A549 treated with ZK216348 at 1 μM for 4 hours (cell line): ENCODE measurements at places on chromosomes 3 and 15. TPM values are rescaled to one million over a fixed set of nuclear protein-coding genes. Genes with fewer than 3 reads are reported as not detected.

The PLSCR2 gene
- not detected in 5 replicates for total RNA-seq

The BAHD1 gene
- 9.1 to 12.4 TPM (median 11.5 TPM) in 5 replicates for total RNA-seq

The CHRD gene
- 0.07 to 0.42 TPM (median 0.15 TPM) in 5 replicates for total RNA-seq

The PLSCR1 gene
- 43.1 to 53.4 TPM (median 45.0 TPM) in 5 replicates for total RNA-seq

The IL5RA gene
- total RNA-seq: not detected in 5 replicates

The GOLGA6L4 gene
- 0.61 to 1.7 TPM (median 0.82 TPM) in 5 replicates for total RNA-seq

The LCTL gene
- total RNA-seq: not detected in 5 replicates

The GABPB1 gene
- 25.9 to 36.9 TPM (median 34.5 TPM) in 5 replicates for total RNA-seq

The IL17RB gene
- total RNA-seq: 0.48 to 1.2 TPM (median 0.87 TPM) in 5 replicates

The CLDN16 gene
- total RNA-seq: 0.07 to 0.34 TPM in 2 of 5 replicates, not detected in the others

The RTP3 gene
- total RNA-seq: not detected in 5 replicates

The PLSCR5 gene
- not detected in 5 replicates for total RNA-seq

The OSBPL10 gene
- total RNA-seq: 15.5 to 21.7 TPM (median 18.9 TPM) in 5 replicates

The SST gene
- not detected in 5 replicates for total RNA-seq

The SPESP1 gene
- total RNA-seq: not detected in 5 replicates

The XXYLT1 gene
- 9.7 to 13.5 TPM (median 13.2 TPM) in 5 replicates for total RNA-seq

The GATM gene
- total RNA-seq: 1.8 to 4.2 TPM (median 2.2 TPM) in 5 replicates

The TTLL13 gene
- 0.11 to 0.43 TPM (median 0.16 TPM) in 4 of 5 replicates, not detected in the other for total RNA-seq

The TM6SF1 gene
- 0.11 to 0.13 TPM in 2 of 5 replicates, not detected in the others for total RNA-seq

The HRH1 gene
- 6.8 to 8.4 TPM (median 7.8 TPM) in 5 replicates for total RNA-seq

The RNF7 gene
- total RNA-seq: 126 to 158 TPM (median 140 TPM) in 5 replicates

The SLC12A1 gene
- total RNA-seq: not detected in 5 replicates

The CORO2B gene
- total RNA-seq: 2.4 to 3.9 TPM (median 3.1 TPM) in 5 replicates

The PCOLCE2 gene
- 24.3 to 43.7 TPM (median 30.3 TPM) in 5 replicates for total RNA-seq

The ATRIP gene
- 6.9 to 9.8 TPM (median 8.7 TPM) in 5 replicates for total RNA-seq

The PLA2G4D gene
- not detected in 5 replicates for total RNA-seq
